ENCODE measurements at places on chromosomes 3 and 15.

DNA sequence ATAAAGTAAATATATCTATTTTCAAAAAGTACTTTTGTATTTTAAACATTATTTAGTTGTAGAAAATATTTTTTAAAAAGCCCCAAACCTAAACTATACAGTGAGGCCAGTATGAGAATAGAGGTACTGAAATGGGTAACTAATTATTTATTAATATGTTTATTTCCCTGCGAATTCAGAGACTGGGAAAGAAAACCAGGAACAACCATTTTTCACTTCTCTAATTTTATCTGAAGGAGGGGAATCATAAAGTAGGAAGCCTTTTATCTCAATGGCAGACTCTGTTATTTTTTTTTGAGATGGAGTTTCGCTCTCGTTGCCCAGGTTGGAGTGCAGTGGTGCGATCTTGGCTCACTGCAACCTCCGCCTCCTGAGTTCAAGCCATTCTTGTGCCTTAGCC lies 63.6 kb upstream of the TRAK1 start:
- no peak for DNase-seq

DNA sequence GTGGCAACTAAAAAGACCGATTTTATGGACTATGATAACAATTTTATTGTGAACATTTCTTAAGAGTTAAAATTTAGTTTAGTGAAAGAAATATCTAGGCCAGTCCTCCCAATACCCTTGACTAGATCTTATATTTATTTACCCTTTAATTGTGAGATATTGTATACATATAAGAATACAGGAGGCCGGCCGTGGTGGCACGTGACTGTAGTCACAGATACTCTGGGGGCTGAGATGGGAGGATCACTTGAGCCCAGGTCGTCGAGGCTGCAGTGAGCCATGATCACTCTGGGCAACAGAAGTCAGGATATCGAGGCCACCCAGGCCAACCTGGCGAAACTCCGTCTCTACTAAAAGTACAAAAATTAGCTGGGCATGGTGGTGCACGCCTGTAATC lies 756 bp upstream of the RMDN3 start:
- DNase-seq, result no peak

DNA sequence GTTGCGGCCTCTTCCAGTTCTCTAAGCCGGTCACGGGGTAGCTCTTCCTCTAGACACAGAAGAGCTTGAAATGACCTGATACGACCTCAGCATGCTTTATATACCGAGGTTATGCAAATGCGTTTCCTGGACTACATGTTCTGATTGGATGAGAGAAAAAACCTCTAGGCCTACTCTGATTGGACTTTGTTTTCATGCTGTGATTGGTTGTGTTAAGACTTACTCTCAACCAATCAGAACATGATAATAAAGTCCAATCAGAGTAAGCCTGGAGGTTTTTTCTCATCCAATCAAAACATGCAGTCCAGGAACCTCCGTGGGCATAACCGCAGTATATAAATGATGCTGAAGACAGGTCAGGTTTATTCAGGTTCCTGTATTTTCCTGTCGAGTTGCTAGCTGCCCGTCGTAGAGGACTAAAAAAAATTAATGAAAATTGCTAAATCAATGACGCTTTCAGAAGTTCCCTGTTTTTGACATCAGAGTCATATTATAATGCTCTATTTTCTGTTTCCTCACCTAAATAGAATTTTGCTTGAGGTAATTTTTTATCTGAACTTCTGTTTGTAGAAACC lies 177.4 kb downstream of the POTEB3 start:
- DNase-seq, result no peak

DNA sequence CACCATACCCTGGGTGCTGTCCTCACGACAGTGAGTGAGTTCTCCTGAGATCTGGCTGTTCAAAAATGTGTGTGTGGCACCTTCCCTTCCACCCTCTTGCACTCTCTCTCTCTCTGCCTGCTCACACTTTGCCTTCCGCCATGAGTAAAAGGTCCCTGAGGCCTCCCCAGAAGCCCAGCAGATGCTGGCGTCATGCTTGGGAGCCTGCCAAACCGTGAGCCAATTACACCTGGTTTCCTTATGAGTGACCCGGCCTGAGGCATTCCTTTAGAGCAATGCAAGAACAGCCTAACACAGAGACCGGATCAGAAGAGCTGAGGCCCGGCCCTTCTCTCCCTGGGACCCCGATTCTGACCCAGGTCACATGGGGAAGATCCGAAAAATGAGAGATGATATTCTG lies 15.4 kb downstream of the TMEM44 start:
- no peak for DNase-seq

GRCh38 chr3:170037463-170038433 lies at the start of gene GPR160:
Gene GPR160, plus strand, starts transcription at chr3:170037995. Its CDS starts 45,978 bp downstream, at chr3:170083973.
- DNase-seq, result no peak

DNA sequence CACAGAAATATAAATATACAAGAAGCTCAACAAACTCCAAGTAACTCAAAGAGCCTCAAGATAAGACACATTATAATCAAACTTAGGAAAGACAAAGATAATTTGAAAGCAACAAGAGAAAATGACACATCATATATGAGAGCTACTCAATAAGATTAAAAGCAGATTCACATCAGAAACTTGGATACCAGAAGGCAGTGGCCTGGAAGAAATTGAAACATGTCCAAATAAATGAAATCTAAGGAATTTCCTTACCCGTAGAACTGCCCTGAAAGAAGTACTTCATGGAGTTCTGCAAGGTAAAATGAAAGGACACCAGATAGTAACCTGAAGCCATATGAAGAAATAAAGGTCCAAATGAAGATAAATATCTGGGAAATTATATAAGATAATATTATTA lies 113.9 kb downstream of the LSAMP start:
- no peak for DNase-seq

- no peak for DNase-seq
These were observed 365.5 kb downstream of the GBE1 start for GRCh38 chr3:81395739-81396513.

DNA sequence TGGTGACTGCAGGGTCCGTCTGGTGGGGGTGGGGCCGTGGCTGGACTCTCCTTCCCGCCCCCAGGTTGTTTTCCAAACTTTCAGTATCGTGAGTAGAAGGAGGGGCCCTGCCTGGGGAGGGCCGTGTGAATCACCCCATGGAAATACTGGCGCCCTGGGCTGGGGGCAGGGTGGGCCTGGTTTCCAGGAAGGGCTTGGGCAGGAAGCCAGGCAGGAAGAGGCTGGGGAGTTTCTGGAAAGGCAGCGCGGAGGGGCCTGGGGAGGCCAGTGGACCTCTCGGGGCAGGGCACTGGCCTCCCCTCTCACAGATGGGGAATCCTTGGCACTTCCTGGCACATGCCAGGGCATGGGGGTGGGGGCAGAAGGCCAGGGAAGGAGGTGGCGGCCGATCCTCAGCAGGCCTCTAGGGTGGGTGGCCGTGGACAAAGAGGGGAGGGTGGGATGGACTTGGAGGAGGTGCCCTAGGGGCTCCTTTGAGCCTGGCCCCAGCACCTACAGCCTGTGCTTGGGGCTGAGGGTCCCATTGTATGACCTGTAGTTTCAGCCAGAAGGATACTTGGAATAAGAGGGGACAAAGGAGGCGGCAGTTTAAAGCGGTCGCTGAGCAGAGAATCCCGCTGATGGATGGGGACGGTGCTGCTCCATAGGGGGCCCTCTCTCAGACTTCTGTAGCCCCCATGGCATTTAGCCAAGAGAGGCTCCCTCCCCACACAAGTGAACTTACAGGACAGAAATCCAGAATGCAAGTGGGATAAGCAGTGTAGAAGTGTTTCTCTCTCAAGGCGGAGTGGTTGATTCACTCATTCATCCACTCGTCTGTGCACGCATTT lies 56.5 kb upstream of the GATA2 start:
- DNase-seq, result no peak

- DNase-seq, result no peak
These were observed 253.5 kb downstream of the CDIN1 start for GRCh38 chr15:36832774-36833463.

GRCh38 chr3:45024542-45025255 lies 1.4 kb upstream of the CLEC3B start:
- no peak for DNase-seq

DNA sequence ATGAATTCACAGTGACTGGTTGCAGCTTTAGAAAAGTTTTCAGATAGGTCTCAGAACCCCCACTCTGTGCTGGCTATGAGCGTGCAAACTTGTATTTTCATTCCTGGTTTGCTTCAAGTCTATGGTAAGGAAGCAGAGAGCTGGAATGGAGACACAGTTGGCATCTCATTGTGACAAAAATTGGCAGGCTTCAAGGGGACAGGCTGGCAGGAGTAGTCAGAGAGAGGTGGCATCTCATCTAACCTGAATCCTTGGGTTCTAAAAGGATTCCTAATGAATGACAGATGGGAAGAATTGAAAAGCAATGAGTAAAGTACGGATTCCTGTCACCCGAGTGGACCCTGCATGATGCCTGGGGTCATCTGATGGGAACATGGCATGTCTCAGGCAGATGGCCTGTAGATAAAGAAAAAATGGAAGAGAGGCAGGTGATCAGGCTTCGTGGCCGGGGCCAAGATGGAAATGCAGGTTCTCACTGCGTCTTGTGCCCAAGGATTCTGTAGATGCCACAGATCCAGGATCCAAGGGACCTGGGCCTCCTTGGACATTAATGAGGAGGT lies 89.4 kb upstream of the ABHD17C start:
- DNase-seq, result no peak

- DNase-seq, result no peak
These were observed 18.2 kb downstream of the TRIM71 start for GRCh38 chr3:32835961-32836360.

GRCh38 chr3:78494851-78495250 lies 1272.9 kb downstream of the ROBO1 start:
- no peak for DNase-seq

DNA sequence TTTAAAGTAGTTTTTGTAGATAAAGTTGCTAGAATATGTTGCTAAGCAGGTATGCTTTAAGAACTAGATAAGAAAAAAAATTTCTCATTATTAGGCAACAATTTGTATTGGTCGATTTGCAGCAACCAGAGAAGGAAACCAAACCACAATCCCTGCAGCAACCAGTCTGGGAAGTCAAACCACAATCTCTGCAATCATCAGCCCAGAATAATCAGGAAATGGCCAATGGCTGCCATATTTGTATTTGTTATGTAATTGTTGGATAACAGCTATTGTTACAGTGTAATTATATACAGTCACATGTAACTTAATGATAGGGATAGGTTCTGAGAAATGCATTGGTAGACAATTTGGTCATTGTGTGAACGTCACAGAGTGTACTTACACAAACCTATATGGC lies 23.6 kb downstream of the STXBP5L start:
- no peak for DNase-seq

- DNase-seq, result peak; percentile 82
These were observed 56.8 kb downstream of the GPR171 start for GRCh38 chr3:151146071-151146730.

DNA sequence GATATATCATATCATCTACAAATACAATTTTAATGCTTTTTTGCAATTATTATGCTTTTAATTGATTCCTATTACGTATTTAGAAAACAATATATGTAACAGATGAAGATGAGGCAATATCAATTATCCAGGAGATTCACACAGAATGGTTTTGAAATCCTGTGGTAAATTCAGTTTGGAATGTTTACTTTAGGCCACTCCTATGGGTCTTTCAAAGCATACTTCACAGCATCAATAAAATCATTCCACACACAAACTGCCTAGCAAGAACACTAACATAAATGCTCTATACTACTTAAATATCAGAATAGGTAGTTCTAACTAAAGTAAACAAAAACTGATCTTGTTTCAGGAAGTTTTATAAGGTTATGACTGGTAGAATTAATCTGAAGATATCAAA lies 90.5 kb downstream of the FAM227B start:
- no peak for DNase-seq

- DNase-seq, result no peak
These were observed 98.0 kb downstream of the USP13 start for GRCh38 chr3:179750720-179751328.

DNA sequence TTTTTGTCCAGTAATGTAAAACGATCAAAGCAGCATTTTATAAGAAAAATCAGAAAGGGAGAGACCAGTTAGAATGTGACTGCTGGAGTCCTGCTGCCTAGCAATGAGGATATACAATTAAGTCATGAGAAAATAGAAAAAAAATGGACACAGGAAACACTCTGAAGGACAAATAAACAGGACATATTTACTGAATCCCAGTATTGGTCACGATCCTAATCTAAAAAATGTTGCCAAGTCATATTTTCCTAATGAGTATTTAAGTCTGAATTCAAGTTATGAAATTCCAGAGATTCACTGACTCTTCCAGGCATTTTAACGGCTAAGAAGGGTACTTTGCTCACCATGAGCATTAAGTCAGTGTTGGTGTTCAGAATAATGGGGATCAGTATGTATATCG lies 154.3 kb upstream of the CCDC54 start:
- no peak for DNase-seq

GRCh38 chr3:14452740-14453710 lies 50.6 kb downstream of the SLC6A6 start:
- DNase-seq, result peak; percentile 98

DNA sequence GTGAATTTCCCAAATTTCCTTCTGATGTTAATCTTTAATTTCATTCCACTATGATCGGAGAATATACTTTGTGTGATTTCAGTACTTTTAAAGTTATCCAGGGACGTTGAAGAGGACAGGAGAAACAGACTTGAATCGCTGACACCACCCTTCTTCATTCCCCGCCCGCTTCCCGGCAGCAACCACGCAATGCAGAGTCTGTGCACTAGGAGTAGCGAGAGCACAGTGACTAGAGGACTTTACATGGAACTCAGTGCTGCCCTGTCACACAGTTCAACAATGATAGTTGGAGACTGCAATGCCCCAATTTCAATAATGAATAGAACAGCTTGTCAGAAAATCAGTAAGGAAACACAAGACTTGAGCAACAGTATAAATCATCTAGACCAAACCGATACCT lies 73.9 kb downstream of the RNF13 start:
- DNase-seq, result no peak

DNA sequence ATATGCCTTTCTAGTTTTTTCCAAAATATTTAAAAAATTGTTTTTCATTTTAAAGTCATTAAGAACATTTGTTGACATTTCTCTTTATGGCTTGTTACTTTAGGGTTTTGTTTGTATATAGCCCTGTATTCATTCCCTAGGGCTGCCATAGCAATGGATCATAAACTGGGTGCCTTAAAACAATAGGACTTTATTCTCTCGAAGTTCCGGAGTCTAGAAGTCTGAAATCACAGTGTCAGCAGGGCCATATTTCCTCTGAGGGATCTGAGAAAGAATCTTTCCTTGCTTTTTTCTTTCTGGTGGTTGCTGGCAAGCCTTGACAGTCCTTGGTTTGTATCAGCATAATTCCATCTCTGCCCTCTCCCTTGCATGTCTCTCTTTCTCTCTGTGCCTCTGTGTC lies 63.4 kb upstream of the CADPS start:
- no peak for DNase-seq

DNA sequence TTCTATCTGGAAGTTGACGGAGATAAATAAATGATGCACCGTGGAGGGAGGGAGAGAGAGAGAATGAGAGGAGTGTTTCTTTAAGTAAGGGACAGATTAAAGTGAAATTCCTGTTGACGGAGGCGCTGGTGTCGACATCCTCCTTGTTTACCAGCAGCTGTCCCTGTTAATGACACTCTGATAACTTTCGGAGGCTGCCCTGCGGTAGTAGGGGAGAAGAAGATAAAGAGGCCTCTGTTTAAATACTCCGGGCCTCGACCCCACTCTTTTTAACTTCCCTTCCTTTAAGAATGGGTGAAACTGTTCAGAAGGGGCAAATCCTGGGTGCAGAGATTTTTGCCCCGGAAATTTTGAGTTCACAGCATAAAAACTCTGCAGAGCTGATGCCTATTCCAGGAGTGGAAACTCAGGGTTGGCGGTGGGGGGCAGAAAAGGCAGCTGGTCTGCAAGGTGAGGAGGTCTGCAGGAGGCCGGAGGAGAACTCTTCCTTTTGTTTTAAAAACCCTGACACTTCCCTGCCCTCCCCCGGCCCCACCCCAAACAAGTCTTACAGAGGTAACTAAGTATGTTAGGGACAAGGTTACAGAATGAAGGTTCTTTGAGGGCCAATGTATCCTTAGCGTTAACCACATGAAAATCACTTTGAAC lies 276.6 kb upstream of the NR2F2 start:
- no peak for DNase-seq
